Iris pigment epithelial cell (primary cell): ENCODE measurements at places on chromosomes 11 and 22.

GRCh38 chr11:35873721-35874120 is 70.1 kb upstream of the LDLRAD3 start:
- no peak for DNase-seq

GRCh38 chr11:72039856-72040401 is 40.4 kb downstream of the NUMA1 start:
- peak; percentile 11 for DNase-seq

GRCh38 chr22:36461665-36462649 is 19.5 kb downstream of the TXN2 start:
- peak; percentile 81 for DNase-seq

DNA sequence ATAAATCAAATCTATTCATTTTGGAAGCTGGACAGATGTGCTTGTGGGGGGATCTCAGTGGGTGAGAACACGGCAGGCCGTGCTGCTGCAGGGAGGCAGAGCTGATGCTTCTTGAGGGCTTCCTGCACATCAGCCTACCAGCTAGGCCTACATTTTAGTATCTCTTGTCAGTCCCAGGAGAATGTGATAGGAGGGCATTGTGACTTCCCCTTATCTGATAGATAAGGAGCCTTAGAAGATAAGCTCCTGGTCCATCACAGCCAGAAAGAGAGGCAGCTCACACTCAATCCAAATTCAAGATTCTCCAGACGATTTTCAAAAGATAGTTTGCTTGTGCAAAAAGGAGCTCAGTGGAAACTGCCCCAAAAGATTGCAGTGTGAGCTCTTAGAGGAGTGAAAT is 89.0 kb downstream of the SHANK2 start:
- no peak for DNase-seq

GRCh38 chr11:119910051-119910450 is 181.1 kb upstream of the NECTIN1 start:
- DNase-seq, result no peak

DNA sequence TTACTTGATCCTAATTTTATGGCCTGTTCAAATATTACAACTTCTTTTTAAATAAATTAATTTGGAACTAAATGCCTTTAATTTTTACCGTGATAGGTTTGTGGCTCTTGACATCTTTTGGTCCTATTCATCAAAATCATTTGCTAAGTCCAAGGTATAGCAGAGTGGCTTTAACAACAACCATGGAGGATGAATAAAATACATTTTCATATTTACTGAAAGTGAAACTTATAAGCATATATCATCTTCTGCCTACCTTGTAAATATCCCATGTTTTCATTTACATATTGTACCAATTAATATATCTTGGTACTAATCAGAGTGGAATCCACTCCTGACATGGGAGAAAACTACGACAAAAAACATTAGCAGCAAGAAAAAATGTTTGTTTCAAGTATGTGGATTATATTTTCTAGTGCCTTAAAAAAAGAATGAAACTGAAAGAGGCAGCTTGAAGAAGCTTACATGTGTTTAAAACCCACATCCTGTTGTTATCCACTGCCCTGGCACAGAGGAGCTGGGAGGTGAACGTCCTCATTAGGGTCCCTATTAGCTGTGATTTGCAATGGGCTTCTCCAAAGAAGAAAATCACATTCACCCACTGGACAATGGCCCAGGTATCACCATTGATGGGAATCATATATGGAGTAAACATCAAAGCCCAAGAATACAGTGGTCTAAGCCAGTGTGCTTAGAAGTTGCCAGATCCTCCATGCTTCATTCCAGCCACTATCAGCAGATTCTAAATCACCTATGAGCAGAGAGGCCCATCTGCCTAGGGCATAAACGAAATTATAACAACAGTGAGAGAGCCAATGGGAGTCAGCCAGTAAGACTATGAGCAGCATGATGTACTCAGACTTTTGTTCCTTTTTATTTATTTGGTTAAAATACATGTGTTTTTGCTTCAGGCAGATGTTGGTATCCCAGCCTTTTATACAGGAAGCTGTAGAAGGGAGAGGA is 84.7 kb downstream of the MAML2 start:
- peak; percentile 81 for DNase-seq

GRCh38 chr22:49587421-49587820 is 240.3 kb downstream of the BRD1 start:
- no peak for DNase-seq

GRCh38 chr22:20437613-20438426 is at the start of gene SCARF2:
Gene SCARF2, minus strand, starts transcription at chr22:20437825. Its CDS starts 71 bp downstream, at chr22:20437754.
- DNase-seq, result peak; percentile 61

DNA sequence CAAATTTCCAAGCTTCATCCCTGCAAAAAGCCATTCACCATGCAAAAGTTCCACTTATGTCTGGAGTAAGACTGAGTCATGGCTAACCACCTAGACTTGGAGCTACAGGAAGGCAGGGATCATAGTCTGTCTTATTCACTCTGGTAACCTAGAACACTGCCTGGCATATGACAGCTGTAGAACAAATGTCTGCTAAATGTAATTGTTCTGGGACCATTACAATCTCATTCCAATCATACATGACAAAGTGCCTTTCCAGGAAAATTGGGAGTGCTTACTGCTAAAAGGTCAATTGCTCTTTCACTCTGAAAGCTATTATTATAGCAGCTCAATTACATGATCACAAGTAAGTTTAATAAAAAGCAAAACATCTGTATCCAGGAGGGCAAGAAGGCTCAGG is 99.1 kb upstream of the CHRM4 start:
- DNase-seq, result peak; percentile 61

GRCh38 chr22:35960854-35961253 is 67.8 kb downstream of the RBFOX2 start:
- no peak for DNase-seq

DNA sequence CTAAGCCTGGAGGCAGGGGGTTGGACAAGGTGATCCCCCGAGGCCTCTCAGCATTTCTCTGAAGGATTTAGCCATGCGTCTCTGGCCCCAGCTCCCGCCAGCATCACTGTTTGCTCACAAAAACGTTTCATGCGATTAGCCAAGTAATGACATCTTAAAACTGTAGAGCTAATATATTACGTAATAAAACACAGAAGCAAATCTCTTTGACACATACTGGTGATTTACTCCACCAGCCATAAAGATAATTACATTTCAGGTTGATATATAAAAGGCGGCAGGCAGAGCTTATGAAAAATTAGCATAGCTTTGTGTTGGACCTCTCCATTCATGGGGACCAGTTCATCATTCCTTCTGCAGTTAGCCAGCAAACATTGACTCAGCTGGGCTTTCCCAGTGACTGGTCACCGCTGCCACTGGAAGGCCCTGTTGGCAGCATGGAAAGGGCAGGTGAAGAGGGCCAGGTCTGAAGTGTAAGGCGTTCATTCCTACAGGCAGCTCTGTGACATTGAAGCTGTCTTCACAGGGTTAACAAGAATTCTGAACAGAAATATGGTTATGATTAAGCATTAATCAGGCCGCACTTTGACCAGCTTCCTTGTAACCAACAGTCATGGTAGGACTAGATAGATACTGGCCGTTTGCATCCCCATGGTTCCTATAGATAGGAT is 150.3 kb downstream of the NECTIN1 start:
- no peak for DNase-seq

- DNase-seq, result peak; percentile 49
Observed at GRCh38 chr11:28090052-28090749, 17.8 kb downstream of the KIF18A start.

- DNase-seq, result no peak
Observed at GRCh38 chr11:17747131-17747955, 12.8 kb downstream of the KCNC1 start.

DNA sequence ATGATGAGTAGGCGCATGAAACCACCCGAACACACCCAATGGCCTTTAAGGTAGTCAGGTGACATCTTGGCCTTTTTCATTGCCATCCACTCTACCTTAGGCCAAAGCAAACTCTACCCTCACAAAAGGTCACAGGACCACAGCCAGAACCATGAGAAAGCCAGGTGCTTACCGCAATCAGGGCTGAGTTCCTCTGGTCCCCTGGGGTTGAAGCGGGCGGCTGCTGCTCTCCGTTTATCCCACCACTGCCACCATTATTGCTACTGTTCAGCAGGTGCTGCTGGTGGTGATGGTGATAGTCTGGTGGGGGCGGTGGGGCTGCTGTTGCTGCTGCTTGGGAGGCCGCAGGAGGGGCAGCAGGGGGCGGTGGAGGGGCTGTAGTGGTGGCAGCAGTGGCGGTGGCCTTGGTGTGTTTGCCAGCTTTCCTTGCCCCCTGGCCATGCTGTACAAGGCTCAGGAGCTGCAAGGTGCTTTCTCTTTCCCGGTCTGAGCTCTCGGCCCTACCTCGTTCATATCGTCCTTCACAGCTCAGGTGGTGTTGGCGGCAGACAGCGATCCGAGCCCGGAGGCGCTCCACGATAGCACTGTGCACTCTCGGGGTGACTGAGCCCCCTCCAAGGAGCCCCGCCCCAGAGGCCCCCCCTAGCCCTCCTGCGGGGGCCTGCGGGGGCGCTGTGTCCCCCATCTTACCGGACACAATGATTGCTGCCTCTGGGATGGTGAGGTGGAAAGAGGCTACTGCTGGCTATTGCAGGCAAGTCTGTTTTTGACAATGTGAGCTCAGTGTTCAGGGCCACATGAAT is 1.6 kb downstream of the MAML2 start:
- DNase-seq, result peak; percentile 63

GRCh38 chr22:44245438-44245837 is 64.7 kb downstream of the PARVG start:
- DNase-seq, result no peak

- DNase-seq, result peak; percentile 79
Observed at GRCh38 chr11:10599388-10600175, 31.1 kb upstream of the LYVE1 start.

GRCh38 chr11:134920851-134921608 is 509.0 kb upstream of the B3GAT1 start:
- no peak for DNase-seq

DNA sequence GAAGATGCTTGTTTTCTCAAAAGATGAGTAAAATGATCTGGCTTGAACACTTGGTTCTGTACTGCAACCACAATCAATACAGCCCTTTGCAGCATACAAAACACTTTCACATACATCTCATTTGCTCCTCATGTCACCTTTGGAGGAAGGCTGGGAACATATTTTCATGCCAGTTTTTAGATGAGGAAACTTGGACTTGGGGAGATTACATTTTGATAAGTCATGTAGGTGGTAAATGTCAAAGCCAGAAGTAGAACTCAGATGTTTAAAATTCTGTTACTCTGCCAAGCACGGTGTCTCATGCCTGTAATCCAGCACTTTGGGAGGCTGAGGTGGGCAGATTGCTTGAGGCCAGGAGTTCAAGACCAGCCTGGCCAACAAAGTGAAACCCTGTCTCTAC is 121.8 kb downstream of the MICAL2 start:
- no peak for DNase-seq

DNA sequence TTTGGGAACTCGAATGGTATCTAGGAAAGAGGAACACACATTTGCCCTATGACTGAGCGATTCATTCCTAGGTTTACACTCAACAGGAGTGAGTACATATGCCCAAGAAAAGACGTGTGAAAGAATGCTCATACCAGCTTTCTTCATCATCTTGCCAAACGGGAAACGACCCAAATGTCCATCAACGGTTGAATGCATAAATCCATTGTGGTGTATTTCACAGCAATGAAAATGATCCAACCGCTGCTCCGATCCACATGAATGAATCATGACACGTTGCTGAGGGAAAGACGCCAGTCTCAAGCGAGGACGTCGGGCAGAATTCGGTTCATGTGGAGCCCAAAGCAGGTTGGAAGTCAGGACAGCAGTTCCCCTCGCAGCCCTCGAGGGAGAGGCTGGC is 71.5 kb downstream of the CYTH4 start:
- DNase-seq, result peak; percentile 45

- DNase-seq, result no peak
Observed at GRCh38 chr11:69721745-69722144, 17.9 kb upstream of the FGF19 start.

- DNase-seq, result no peak
Observed at GRCh38 chr11:28139841-28140415, 31.7 kb downstream of the METTL15 start.

- DNase-seq, result peak; percentile 87
Observed at GRCh38 chr11:29260939-29261705, 755.7 kb downstream of the KCNA4 start.

DNA sequence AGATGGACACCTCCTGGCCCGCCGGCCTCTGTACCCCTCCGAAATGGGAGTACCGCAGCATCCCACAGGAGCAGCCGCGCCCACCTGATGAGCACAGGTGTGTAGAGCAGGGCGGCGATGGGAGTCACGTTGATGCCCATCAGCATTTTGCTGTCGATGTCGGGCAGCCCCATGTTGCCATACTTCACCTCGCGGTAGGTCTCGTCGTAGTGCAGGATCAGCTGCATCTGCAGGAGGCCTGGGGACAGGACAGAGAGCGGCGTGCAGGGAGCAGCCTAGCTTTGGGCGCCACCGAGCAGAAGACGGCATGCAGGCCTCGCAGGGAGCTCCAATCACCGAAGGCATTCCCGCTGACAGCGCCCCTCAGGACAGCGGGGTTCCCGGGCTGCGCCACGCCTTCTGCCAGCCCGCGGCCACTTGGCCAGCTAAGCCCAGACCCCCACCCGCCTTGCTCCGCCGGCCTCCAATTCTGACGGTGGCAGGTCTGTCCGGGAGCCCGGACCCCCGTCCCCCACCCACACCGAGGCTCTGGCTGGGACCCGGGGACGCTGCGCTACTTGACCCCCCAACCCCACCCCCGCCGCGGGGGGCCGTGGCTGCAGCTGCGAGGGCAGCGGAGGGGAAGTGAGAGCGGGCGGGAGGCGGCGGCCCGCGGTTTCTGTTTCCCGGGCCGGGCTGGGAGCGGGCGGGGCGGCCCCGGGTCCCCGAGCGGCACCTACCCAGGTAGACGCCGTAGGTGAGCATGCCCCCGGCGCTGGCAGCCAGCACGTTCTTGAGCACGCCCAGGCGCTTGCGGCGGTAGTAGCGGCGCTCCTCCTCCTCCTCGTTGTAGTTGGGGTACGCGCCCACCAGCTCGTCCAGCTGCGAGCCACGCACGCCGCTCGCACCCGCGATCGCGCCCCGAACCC is 705 bp downstream of the UNC93B1 start:
- DNase-seq, result no peak

GRCh38 chr11:121722431-121723245 is 269.9 kb upstream of the SORL1-AS1 start:
- peak; percentile 87 for DNase-seq

DNA sequence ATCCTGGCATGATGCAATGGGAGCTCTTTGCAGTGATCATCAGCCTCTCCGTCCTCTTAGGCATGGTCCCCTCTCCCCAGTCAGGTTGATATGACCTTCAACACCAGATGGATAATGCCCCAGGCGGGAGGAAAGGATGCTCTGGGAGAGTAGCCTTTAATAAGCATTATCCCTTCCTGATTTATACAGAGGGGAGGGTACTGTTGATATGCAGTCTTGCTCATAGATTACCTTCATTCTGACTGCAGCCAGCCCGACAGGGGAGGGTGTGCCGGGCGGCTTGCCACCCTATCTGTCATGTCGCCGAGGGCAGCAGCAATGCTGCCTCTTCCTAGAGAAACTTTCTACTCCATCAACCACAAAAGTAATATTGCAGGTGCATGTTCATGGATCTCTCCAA is 497.4 kb downstream of the OPCML start:
- no peak for DNase-seq

GRCh38 chr22:20956258-20957101 is 10.6 kb upstream of the AIFM3 start:
- DNase-seq, result peak; percentile 41
